Type B pancreatic cell (in vitro differentiated cells): ENCODE measurements at places on chromosomes 5 and 9. TPM values are rescaled to one million over a fixed set of nuclear protein-coding genes. Genes with fewer than 3 reads are reported as not detected.

- peak; percentile 52 for DNase-seq
- peak overlapping the region; percentile 42 for H3K27ac ChIP-seq
- peaks cover 9% of the 10 kb centered on the region for H3K27me3 ChIP-seq
- peaks cover 7% of the 10 kb centered on the region for H3K4me1 ChIP-seq
Observed at GRCh38 chr5:133384903-133385302, 227.4 kb downstream of the FSTL4 start.

- H3K27ac ChIP-seq: no peak overlapping the region
- H3K4me3 ChIP-seq: no peak overlapping the region
- peaks cover 9% of the 10 kb centered on the region for H3K4me1 ChIP-seq
- H3K36me3 ChIP-seq: no peaks in the 10 kb centered on the region
Observed at GRCh38 chr9:98453589-98454311, 198.3 kb upstream of the TBC1D2 start.

- no peaks in the 10 kb centered on the region for H3K36me3 ChIP-seq
- H3K4me1 ChIP-seq: no peaks in the 10 kb centered on the region
- no peak for DNase-seq
- peaks cover 7% of the 10 kb centered on the region for H3K27me3 ChIP-seq
- no peak overlapping the region for H3K4me3 ChIP-seq
Observed at GRCh38 chr5:87188391-87188790, 79.3 kb upstream of the RASA1 start.

DNA sequence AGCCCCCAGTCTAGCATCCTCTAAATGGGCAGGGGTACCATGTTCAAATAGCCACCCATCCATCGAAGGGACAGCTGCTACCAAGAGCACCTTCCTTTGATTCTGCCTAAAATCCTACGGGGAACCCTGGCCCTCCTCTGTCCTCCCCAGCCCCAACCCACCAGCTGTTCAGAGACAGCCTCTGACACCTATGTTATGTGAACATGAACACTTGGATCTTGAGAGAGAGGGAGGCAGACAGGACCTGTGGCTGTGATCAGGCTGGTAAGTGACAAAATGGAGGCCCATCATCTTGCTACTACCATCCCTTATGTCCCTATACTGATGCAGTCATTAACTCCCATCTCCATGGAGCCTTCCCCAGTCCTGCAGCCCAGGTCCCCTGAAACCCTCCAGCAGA, 8.2 kb downstream of the SLC23A1 start:
- peaks cover 16% of the 10 kb centered on the region for H3K36me3 ChIP-seq
- DNase-seq: peak; percentile 32
- H3K27ac ChIP-seq: no peak overlapping the region

DNA sequence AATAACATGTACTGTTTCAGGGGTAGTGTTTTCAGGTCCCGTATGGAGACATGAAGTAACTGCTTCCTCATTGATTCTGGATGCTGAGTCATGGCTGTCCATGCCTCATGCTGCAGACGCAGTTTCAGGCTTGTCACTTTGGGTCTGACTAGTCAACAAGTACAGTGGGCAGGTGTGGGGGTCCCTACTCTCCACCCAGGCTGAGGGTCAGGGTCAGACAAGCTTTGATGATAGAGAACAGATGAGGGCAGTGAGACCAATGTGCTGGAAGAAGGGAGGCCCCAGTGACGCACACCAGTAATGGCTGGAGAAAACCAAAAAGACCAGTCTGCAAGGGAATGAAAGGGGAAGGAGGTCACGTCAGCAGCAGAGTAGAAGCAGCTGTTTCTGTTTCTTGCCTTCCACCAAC, 80.0 kb upstream of the NFIL3 start:
- no peak overlapping the region for H3K4me3 ChIP-seq
- H3K4me1 ChIP-seq: peaks cover 4% of the 10 kb centered on the region
- H3K27me3 ChIP-seq: no peaks in the 10 kb centered on the region
- H3K27ac ChIP-seq: no peak overlapping the region
- DNase-seq: no peak
- H3K36me3 ChIP-seq: no peaks in the 10 kb centered on the region

DNA sequence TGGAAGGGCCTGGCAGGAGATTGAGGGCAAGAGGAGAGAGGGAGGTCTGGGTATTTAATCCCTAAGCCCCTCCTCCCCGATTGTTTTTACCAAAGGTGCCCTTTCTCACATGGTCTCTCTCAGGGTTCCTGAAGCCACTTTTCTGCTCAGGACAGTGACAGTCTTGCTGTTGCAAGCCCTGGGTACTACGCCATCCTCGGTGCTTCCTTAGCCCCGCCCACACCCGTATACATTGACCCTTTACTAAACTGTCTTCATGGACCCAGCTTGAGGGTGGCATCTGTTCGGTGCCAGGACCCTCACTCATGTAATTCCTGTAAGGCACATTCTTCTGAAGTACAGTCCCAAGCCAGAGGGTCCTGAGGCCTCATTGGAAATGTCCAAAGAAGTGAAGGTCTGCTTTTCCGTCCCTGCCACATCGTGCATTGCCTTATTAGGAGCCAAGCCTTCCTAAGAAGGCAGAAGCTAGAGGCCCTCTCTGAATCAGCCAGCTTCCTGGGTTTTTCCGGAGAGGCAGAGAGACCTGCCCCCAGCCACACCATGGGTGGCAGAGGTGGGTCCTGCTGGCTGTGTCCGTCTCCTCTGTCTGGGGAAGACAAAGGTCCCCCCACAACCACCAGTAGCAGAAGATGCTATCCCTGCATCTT, 1.9 kb upstream of the SH3PXD2B start:
- no peaks in the 10 kb centered on the region for H3K27me3 ChIP-seq
- H3K4me3 ChIP-seq: peak overlapping the region; percentile 90
- DNase-seq: no peak
- peaks cover 41% of the 10 kb centered on the region for H3K4me1 ChIP-seq
- H3K36me3 ChIP-seq: peaks cover 2% of the 10 kb centered on the region
- H3K27ac ChIP-seq: peak overlapping the region; percentile 32

GRCh38 chr9:21385131-21385670, at the start of gene IFNA2:
Gene IFNA2 (minus strand): TSS chr9:21385398. CDS start chr9:21385329, 69 bp downstream.
- no peak for DNase-seq
- no peak within 1 kb of the TSS for H3K4me3 ChIP-seq
- H3K27ac ChIP-seq: no peak within 1 kb of the TSS
- no peaks in the 10 kb centered on the region for H3K4me1 ChIP-seq
- H3K36me3 ChIP-seq: no peaks in the 10 kb centered on the region
- no peaks in the 10 kb centered on the region for H3K27me3 ChIP-seq

DNA sequence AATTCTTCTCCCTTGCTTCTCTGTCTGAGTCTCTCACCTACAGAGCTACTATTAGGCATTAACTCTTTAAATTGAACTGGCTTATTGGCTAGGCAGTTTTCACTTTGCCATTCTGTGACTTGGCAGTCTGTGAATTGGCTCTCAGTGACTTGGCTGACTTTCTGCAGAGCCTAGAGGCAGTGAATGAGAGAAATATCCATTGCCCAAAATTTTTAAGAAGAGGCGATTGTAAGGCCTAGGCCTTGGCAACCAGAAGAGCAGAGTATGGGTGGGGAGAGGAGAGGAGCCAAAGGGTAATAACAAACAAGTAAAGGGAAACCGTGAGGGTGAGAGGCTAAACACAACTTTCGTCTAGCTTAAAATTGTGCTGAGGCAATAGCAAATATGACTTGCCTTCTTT, 176.7 kb downstream of the PRR16 start:
- DNase-seq: no peak
- no peaks in the 10 kb centered on the region for H3K4me1 ChIP-seq
- H3K27ac ChIP-seq: no peak overlapping the region
- H3K27me3 ChIP-seq: no peaks in the 10 kb centered on the region

GRCh38 chr9:13862654-13863053, 451.3 kb downstream of the NFIB start:
- DNase-seq: no peak
- H3K27ac ChIP-seq: no peak overlapping the region
- no peaks in the 10 kb centered on the region for H3K36me3 ChIP-seq
- peaks cover 25% of the 10 kb centered on the region for H3K4me1 ChIP-seq

DNA sequence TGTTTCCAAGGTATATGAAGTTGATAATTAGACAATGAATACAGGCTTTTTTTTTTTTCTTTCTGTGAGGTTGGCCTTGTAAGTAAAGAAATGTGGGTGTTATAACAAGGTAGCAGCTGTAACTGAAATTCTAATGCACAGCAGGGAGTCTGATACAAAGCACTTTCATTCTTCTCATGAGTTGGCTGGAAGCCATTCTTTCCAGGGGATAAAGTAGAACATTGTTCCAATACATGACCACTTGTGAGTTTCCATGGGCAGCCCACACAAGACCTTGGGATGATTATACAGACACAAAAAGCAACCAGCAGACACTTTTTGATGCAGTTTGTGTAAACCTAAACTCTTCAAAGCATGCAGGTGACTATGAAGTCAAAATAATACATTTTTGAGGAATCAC, 1785.9 kb upstream of the WWC1 start:
- H3K27me3 ChIP-seq: no peaks in the 10 kb centered on the region
- H3K4me3 ChIP-seq: no peak overlapping the region
- no peak for DNase-seq

DNA sequence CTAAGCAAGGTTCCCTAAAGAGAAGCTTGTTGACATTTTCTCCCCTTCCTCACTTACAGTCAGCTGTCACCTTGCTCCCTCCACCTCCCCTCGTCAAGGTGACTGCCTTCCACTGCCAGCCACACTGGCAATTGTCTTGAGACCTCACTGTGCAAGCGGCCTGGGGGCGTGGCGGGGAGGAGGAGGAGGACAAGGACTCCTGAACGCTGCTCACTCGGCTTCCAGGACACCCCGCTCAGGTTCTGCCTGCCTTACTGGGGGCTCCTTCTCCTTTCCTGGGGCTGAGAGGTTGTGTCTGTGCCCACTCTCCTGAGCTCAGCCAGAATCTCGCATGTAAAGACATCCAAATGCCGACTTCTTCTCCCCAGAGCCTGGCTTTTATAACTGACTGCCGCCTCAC, 60.3 kb upstream of the LRRTM2 start:
- H3K27ac ChIP-seq: peak overlapping the region; percentile 31
- H3K4me1 ChIP-seq: peaks cover 7% of the 10 kb centered on the region
- no peaks in the 10 kb centered on the region for H3K27me3 ChIP-seq
- peak overlapping the region; percentile 36 for H3K4me3 ChIP-seq
- peaks cover 60% of the 10 kb centered on the region for H3K36me3 ChIP-seq
- DNase-seq: no peak

- no peak for DNase-seq
- no peaks in the 10 kb centered on the region for H3K27me3 ChIP-seq
- H3K4me3 ChIP-seq: no peak overlapping the region
- H3K36me3 ChIP-seq: no peaks in the 10 kb centered on the region
Observed at GRCh38 chr5:40646266-40646665, 33.4 kb upstream of the PTGER4 start.

DNA sequence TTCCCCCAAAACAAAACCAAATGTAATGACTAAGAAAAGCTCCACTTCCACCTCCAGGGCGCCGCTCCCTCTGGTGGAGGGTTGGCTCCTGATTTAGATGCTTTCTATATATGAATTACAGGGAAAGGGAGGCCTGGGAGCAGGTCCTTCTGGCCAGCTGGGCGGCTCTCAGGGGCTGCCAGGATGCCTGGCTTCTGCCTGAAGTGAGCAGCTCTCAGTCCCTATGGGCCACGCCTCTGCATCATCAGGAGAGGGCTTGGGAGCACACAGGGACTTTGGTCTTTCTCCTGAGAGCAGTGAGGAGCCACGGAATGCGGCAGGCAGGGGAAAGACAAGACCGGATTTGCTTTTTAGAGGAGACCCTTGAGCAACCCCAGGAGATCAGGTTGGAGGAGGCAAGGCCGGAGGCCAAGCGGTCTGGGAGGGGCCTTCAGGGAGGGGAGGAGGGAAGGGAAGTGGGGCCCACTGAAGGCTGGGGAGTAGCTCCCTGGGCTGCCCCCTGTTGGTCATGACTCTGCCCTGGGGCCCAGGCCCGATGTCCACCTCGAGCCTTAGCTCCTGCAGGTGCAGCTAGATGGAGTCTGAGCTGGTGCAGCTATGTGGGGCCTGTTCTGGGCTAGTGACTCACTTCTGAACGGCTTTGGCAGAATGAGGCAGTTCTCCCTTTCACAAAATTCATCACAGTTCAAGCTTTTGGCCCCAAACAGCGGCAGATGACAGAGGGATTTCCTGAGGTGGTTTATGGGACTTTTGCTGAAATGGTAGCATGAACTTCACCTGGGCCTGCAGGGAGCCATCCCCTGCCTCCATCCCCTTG, 11.3 kb upstream of the GRHPR start:
- H3K36me3 ChIP-seq: no peaks in the 10 kb centered on the region
- H3K27me3 ChIP-seq: no peaks in the 10 kb centered on the region
- H3K27ac ChIP-seq: peak overlapping the region; percentile 67

DNA sequence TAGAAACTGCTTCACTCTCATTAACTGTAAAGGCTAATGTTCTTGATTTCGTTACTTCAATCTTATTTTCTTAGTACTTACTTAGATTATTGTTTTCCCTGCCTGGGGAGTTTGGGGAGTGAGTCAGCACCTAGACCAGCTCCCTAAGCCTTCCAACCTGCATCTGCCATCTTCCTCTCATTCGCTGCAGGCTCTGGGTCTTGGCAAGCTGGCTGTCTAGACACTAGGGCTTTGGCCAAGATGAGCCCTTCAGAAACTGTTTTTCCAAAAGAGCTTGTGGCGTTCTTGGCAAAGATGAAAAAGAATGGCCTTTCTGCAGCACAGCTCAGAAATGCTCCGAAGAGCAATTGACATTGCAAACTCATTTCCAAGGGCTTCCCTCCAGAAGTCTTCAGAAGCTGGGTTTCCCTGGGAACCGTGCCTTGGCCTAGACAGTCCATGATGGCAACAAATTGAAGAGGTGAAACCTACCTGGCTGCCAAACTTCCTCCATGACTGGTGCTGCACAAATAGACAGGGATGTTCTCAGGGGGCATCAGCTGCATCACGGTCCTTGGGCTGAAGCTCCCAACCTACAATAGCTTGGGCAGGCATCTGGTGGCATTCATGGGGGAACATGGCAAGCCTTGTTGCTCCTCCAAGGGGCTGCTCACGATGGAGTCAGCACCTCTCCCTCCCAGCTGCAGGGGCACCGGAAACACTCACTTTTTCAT, 76.6 kb downstream of the NSUN2 start:
- no peaks in the 10 kb centered on the region for H3K4me1 ChIP-seq
- no peak overlapping the region for H3K4me3 ChIP-seq
- H3K36me3 ChIP-seq: no peaks in the 10 kb centered on the region
- peak; percentile 40 for DNase-seq
- H3K27me3 ChIP-seq: peaks cover 8% of the 10 kb centered on the region
- H3K27ac ChIP-seq: no peak overlapping the region

The CRB2 gene
- 1.1 and 61.1 TPM in 2 replicates for total RNA-seq

The TAL2 gene
- total RNA-seq: 0.65 TPM in 1 of 2 replicates, not detected in the other

The COL23A1 gene
- 1.5 and 15.5 TPM in 2 replicates for total RNA-seq

The INSL4 gene
- 0.29 TPM in 1 of 2 replicates, not detected in the other for total RNA-seq

The ZNF883 gene
- total RNA-seq: 7.9 and 12.9 TPM in 2 replicates

The NR5A1 gene
- 0.12 and 0.26 TPM in 2 replicates for total RNA-seq

The BARHL1 gene
- 0.14 TPM in 1 of 2 replicates, not detected in the other for total RNA-seq

The ANKRD18A gene
- 4.3 and 7.1 TPM in 2 replicates for total RNA-seq
